ENCODE measurements at places on chromosomes 6 and 20. TPM values are rescaled to one million over a fixed set of nuclear protein-coding genes. Genes with fewer than 3 reads are reported as not detected.

SAMD10 gene
- 13.4 TPM for total RNA-seq

- peak; percentile 19 for DNase-seq
Observed at GRCh38 chr6:7633361-7633760, 43.4 kb downstream of the SNRNP48 start.

DNA sequence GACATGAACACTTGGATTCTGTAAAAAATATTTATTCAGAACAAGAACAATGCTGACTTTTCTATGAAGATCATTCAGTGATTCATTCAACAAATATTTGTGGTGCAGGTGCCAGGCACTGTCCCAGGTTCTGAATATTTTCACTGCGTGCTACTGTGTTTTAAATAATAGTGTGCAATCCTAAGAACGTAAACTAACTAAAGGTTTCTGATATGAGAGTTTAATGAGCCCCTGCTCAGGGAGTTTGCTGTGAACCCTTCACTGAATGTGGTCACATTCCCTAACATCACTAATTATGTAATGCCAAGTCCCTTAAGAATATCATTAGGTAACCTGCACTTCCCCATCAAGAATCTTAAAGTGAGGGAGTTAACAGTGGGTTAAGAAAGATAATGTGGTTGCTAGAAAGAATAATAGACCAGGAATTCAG lies 1.7 kb upstream of the TMEM170B start:
- DNase-seq: peak; percentile 86

DNA sequence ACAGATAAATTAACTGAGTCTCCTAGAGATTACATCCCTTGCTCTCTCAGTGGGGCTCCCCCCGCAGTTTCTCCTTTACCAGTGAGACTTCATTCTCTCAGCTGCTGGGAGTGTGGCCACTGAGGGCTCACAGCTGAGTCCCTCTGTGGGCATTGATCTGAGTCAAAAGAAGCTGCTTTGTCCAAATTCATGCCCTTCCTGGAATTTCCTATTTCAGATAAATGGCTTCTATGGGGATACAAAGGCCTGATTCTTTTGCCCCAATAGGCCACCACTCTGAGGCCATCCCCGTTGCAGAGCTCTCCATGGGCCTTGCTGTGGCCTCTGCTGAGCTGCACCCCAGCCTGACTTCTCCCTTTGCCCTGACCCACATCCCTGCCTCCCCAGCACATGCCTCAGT lies 10.0 kb downstream of the CST5 start:
- no peak for DNase-seq

GRCh38 chr20:54630582-54630981 lies 155.2 kb downstream of the DOK5 start:
- DNase-seq: no peak

SRMS gene
- total RNA-seq: 0.63 TPM

KCNQ2 gene
- not detected for total RNA-seq

DNA sequence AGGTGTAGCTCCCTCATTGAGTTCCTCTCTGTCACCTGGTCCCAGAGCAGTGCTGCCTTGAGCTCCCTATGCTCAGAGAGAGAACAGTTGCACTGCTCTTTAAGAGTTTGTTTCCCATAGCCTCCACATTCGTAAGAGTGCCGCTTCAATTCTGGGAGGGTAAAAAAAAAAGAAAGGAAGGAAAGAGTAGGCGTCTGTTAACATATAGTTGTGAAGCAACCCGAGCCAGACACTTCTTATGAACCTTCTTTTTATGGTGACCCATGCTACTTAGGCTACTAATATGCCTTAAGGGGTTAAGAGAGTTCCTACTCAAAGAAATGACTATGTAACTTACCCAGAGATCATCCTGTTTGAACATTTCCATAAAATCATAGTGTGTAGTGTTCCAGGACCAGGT lies 4.3 kb upstream of the ARG1 start:
- no peak for DNase-seq

GRCh38 chr20:53100476-53100911 lies 128.3 kb downstream of the TSHZ2 start:
- no peak for DNase-seq

All from PC-3 (cell line).